ENCODE measurements at places on chromosomes 5 and 9.

DNA sequence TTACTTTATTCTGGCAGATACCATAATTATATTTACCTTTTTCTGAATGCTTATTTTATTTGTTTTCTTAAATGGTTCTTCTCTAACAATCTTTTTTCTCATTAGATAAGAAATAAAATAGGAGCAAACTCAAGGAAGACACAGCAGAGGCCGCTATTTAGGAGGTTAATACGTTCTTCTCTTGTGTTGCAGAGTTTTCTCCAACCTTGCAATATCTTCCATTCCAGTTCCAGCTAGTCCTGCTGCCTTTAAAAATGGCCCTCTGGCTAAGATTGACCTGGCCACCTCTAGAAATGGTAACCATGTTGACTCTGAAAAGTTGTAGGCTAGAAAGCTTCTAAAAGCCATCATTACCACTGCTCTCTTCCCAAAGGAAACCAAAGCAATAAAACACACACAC is 718.8 kb downstream of the MAT2B start:
- DNase-seq: no peak

DNA sequence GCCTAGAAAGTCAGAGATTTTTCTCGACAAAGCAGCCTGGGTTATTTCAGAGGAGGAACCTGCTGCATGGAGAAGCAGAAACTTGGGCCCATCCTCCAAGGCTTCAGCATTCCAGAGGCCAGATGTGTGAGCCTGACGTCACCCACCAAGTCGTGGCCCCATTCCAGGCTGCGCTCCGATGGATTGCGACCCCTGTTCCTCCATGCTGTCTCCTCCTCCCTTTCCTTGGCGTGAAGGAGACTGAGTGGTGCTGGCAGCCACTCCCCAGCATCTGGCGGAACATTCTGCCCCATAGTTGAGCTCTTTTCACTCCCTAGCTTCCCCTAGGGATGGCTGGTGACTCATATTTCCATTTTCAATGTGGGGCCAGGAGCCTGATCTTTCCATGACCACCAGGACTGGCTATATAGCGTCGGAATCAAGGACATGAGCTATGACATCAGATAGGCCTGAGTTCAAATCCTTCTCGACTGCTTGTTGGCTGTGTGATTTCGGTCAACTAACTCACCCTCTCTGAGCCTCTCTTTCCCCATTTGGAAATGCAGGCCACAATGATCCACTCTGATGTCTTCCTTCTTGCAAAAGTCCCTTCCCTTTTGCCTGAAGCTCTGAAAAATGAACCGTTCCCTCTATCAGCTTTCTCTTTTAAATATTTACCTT is 24.5 kb upstream of the DUSP1 start:
- no peak for DNase-seq

DNA sequence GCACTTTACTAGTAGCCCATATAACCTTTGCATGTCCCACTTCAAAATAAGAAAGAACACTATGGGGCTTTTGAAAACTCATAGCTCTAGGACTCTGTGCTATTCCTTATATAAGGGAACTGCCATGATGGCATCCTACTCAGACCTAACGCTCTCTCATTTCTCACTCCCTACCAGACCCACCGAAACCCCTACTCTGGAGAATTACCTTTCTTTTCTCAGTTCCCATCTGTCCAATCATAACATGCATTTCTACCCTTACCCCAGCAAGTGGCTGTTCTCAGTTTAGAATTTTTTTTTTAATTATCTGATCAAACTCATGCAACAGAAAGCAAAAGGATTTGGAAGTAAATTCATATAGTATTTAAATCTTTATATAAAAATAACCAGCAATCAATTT is 27.3 kb downstream of the CARNMT1 start:
- no peak for DNase-seq

- DNase-seq: peak; percentile 66
Measured at GRCh38 chr9:95494022-95494415, 22.8 kb downstream of the PTCH1 start.

GRCh38 chr5:53962306-53962705 is 348.1 kb downstream of the ARL15 start:
- DNase-seq: no peak

DNA sequence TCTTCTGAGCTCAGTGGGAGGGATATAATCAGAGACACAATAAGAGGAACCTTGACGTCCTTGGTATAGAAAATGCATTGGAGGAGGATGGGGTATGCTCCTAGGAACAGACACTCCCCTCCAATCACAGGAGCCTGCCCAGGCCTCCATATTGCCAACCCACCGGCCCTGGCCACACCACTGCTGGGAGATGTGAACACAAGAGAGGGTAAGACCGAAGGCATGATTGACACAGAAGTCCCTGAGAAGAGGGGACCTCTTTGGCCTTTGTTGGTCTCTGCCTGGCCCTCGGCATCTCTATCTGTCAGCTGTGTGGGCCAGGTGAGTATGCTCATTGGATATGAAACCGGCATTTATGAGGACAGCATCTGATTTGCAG is 62.0 kb downstream of the CRB2 start:
- DNase-seq: no peak

- no peak for DNase-seq
Measured at GRCh38 chr9:127540664-127541041, 71.4 kb upstream of the STXBP1 start.

DNA sequence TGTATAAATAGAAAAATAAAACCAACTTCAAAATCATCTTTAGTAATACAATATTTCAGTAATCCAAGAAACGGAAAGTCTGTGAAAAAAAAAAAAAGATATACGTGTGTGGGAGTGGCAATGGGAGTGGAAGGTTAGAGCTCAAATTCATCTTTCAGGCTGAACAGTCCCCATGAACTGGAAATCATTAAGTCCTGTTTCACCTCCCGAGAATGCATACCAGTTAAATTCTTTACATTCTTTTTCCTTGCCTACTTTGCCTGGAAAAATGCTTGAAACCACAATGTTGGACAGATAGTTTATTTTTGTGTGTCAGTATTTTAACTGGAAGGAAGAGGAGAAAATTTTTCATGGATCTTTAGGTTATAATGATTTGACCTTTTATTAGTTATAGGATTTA is 166.8 kb downstream of the MUSK start:
- DNase-seq: no peak

- DNase-seq: no peak
Measured at GRCh38 chr5:74575741-74576538, 64.6 kb downstream of the ENC1 start.

DNA sequence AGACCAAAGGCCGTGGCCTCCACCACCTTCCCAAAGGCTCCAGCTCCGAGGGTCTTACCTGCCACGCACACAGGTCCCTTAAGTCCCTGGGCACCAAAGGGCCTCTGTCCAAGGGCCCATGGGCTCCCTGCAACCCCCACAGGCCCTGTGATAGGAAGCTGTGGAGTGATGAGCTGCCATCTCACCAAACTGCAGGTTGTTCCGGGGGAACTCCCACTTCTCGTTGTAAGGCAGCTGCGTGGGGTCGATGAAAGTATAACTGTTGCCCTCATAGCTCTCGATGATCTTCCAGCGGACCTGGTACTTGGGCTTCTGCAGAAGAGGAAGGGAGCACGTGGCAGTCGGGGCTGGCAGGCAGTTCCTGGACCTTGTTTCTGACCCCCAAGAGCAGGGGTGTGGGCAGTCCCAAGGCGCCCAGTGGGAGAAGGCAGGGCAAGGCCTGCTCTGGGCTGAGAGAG is 24.8 kb downstream of the CSF1R start:
- DNase-seq: no peak

- DNase-seq: no peak
Measured at GRCh38 chr5:160923936-160924710, 72.1 kb upstream of the ATP10B start.

DNA sequence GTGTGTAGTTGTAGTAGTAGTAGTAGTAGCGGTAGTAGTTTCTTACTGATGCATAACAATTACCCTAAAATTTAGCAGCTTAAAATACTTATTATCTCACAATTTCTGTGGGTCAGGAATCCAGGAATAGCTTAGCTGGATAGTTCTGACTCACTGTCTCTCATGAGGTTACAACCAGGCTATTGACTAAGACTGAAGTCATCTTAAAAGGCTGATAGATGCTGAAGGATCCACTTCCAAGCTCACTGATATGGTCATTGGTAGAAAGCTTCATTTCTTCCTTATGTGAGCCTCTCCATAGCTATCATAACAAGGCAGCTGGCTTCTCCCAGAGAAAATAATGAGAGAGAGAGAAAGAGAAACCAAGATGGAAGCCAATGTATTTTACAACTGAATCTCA is 147.5 kb upstream of the FBXL17 start:
- DNase-seq: no peak

DNA sequence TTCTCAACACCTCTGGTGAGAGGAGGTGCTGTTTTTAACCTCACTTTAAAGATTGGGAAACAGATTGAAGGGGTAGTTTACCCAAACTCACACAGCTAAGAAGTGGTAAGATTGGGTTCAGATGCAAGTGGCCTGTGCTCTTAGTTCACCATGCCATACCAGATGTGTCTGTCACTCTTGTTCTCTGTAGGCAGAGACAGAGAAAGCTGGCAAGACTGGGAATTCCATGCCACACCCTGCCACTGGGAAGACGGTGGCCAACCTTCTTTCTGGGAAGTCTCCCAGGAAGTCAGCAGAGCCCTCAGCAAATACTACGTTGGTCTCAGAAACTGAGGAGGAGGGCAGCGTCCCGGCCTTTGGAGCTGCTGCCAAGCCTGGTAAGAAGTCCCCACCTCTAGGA is 11.0 kb downstream of the TCOF1 start:
- DNase-seq: no peak

GRCh38 chr5:124724357-124725039 is 21.9 kb downstream of the ZNF608 start:
- DNase-seq: no peak

DNA sequence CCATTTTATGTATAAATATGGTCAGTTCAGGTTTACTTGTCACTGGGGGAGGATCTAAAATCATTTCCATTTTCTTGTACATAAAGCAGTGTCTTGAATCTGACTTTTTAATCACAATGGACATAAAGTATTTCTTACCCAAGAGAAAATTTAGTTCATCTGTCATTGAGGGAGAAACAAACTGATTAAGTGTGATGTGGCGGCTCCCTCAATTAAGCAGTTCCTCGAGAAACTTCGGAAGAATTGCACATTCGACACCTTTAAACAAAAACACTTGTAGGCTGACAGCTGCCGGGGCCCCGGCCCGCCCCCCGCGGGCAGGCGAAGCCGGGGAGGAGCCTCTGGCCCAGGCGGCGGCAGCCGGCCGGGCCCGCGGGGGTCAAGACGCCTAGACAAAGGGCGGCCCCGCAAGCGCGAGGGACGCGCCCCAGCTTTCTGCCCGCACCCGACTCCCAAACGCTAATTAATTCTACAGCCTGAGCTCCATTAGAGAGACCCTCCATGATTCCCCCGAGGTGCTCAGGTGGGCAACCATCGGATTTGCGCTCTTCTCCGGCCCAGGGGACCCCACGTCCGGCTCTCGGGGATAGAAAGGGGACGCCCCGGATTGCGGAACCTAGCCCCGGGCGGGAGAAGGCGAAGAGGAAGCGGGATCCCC is 750 bp downstream of the TRIM36 start:
- no peak for DNase-seq

DNA sequence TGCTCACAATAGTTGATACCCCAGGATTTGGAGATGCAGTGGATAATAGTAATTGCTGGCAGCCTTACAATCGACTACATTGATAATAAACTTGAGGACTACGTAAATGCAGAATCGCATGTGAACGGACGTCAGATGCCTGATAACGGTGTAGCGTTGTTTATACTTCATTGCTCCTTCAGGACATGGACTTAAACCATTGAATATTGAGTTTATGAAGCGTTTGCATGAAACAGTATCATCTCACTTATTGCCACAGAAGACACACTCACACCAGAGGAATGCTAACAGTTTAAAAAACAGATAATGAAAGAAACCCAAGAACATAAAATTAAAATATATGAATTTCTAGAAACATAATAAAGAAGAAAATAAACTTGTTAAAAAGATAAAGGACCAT is 101.6 kb downstream of the GABBR2 start:
- DNase-seq: no peak

DNA sequence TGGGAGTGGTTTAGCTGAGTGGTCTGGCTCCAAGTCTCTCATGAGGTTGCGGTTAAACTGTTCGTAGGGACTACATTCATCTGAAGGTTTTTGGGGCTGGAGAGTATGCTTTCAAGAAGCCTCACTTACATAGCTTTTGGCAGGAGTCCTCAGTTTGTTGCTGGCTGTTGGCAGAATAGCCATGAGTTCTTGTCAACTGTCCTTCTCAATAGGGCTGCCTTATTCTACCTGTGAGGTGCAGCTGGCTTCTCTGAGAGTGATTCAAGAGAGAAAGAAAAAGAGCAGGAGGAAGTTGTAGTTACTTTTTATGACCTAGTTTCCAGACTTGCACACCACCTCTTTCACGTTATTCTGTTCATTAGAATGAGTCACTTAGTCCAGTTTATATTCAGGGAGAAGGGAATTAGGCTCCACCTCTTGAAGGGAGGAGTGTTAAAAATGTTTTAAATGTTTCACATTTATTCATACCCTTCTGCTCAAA is 33.2 kb downstream of the YTHDC2 start:
- DNase-seq: no peak

DNA sequence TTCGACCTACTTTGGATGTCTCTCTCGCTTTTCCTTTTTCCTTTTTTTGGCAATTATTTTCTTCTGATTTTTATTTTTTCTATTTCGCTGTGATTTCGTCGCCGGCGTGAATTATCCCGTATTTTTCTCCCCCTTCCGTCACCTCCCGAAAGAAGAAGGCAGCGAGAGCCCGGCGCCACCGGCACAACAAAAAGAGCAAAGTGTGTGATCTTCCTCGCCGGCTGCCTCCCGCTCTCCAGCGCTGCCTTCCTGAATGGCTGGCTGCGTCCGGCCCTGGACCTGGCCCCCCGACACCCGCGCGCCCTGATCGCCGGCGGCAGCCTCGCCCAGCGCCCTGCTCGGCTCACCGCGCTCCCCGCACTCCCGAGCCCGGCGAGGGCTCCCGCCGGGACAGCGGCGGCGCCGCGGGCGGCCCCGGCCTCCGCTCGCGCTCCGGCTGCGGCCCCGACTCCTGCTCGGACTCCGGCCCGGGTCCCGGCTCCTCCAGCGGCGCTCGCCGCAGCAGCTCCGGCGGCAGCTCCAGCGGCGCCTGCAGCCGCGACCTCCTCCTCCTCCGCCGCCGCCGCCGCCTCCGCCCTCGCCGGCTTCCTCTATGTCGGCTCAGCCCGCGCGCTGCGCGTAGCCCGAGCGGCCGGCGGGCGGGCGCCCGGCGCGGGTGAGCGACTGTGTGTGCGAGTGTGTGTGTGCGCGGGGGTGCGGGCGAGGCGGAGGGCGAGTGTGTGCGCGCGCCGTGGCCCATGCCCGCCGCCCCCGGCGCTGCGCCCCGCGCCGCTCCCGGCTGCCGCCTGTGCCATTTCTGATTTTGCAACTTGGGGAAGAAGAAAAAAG is 960 bp downstream of the NR2F1 start:
- DNase-seq: no peak

DNA sequence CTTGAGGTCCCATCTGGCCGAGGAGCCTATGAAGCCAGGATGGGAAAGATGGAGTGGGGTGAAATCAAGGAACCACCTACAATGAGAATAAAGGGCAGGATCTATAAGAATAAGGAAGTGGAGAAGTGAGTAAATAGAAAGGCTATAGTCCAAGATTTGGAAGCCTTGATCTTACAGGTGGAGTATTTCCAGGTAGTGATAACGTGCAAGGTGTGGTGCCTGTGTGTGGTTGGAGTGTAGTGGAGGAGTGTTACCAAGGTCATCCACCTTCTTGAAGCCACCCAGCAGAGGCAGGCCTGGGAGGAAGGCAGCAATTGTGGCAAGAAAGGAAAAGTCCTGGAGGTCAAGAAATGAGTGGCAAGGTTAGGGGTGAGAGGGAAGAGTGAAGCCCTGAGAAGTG is 72.9 kb downstream of the IQGAP2 start:
- DNase-seq: no peak

All from hypothalamus (tissue), 51 donors.